ENCODE measurements at places on chromosomes 7 and 10.

DNA sequence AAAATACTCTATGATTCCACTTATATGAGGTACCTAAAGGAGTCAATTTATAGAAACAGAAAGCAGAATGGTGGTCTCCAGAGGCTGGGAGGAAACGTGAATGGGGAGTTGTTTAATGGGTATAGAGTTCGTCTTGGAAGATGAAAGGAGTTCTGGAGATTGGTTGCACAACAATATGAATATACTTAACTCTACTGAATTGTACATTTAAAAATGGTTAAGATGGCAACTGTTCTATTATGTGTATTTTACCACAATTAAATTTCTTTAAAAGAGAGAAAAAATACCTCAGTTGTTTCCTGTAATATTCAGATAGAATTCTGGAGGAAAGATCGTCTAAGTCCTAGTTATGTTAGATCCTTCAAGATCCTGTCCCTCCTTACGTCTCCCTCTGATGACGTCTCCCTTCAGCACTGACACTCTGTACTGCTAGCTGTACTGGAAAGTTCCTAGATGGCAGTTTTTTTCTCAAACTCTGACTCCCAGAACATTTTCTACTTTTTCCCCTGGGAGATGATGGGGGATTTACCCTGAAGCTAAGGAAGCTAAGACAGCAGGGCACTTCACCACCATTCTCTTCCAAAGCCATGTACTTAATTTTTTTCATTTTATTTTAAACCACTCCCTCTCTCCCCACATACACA lies 53.2 kb upstream of the CAV2 start:
- no peak for DNase-seq

DNA sequence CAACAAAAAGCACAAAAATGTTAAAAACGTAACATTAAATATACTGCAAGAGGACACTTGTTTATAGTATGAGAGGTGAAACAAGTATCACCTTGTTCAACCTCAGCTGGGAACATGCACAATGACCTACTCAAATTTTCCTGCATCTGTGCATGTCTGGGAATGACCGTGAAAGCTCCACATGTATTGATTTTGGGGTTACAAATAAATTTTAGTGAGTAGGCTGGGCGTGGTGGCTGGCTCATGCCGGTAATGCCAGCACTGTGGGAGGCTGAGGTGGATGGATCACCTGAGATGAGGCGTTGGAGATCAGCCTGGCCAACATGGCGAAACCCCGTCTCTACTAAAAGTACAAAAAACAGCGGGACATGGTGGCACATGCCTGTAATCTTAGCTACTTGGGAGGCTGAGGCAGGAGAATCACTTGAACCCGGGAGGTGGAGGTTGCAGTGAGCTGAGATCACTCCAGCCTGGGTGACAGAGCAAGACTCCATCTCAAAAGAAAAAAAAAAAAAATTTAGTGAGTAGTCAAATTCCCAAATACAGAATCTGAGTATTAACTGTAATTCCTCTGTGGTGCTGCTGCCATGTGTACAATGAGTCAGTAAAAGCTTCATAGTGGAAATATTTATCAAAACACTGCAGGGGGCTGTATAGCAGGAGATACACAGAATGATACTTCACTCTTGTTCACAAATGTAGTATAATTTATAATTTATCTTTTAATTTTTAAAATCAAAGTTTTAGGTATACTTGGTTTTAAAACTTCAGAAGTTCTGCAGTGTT lies 41.1 kb downstream of the SUGCT start:
- no peak for DNase-seq

GRCh38 chr10:86295791-86296190 lies 70.8 kb downstream of the GRID1 start:
- peak; percentile 23 for DNase-seq

GRCh38 chr7:99406557-99406956 lies 1.8 kb downstream of the PDAP1 start:
- no peak for DNase-seq

DNA sequence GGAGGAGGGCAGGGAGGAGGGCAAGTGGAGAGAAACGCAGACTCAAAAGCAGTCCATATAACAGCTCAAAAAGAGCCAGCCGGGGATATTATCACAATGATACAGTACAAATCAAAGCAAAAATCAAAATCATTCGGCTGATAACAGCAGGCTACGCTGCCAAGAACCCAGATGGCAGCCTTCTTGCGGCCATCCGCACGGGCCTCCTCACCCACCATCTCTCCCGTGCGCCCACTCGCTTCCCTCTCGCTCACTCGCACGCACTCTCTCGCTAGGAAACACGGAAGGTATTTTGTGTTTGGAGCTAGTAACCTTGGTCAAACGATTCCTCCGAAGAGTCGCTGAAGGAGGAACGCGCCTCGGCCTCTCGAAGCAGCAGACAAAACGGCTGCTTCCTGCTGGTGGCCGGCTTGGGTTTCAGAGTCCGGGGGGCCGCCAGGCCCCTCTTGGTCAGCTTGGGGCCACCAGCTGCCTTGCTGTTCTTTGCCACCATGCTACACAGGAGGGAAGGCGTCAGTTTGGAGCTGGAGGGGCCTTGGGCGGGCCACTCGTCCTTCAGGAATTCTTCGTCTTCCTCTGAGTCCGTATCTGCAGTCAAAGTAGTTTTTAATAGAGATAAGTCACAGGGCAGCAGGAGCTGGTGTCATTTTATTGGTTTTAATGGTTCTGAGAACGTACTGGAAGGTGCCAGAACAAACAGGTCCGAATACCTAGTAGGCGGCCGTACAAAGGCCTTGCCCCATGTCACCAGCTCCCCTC lies 68.9 kb downstream of the SLC29A4 start:
- no peak for DNase-seq

DNA sequence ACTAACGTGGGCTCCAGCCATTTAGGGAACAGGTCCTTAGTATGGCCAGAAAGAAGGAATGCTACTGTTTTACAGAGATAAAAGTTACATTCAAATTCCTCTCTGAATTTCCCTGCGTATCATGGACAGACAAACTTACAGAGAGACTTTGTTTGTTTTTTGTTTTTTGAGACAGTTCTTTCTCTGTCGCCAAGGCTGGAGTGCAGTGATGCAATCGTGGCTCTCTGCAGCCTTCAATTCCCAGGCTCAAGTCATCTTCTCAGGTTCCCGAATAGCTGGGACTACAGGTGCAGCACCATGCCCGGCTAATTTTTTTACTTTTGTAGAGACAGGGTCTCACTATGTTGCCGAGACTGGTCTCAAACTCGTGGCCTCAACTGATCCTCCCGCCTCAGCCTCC lies 64.5 kb upstream of the MPP7 start:
- DNase-seq = no peak

DNA sequence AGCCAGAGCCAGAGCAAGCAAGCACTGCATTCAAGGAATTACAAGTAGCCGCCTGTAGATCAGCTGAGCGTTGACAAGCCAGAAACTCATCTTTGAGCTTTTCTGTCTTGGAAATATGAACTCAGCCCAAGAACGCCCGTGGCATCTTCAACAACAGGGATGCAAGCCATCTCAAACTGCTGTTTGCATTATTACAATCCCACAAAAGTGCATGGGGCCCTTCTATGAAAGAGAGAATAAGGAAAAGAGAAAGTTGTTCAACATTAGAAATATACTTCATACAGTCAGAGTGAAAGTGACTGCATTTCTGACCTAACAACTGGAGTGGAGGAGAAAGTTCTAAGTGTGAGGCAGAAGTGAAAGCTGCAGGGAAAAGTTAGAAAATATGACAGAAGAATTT lies 6.5 kb downstream of the SGCE start:
- DNase-seq = no peak

- peak; percentile 73 for DNase-seq
Observed at GRCh38 chr10:6203331-6204062, 765 bp downstream of the PFKFB3 start.

GRCh38 chr10:76740514-76740913 lies 897.1 kb downstream of the KCNMA1 start:
- no peak for DNase-seq

GRCh38 chr7:131646203-131646602 lies 89.8 kb upstream of the PODXL start:
- DNase-seq = no peak

GRCh38 chr10:8712656-8713055 lies 658.2 kb downstream of the GATA3 start:
- DNase-seq = no peak

DNA sequence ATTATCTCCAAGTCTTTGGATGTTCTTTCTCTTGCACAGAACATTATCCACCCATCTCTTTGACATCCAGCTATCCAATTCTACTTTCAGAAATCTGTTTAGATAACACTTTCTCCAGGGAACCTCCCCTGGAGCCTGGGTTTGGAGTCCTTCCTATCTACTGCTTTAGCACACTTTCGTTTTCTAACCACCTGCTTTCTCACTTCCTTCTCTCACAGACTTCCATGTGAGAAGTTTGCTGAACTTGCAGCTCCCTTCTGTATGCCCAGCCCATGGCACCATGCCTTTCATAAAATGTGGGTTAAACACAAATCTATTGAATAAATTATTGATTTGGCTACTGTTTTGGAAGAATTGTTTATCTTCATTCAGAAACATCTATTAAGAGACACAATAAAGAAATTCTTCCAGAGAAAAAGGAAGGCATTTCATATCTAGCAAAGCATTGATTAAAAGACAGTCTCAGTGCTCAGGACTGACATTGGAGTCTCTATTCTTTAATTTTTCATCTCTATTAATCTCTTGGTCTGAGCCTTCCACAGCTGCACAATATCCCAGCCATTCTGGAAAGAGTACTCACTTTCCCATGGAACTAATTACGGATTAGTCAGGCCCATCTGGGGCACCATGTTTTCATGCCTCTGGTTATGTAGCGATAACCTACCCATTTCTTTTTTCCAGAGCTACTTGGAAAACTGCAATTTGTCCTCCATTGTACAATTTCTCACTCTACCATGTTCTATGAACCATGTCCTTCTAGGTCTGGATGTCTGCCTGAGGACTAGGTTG lies 1077.3 kb downstream of the SORCS3 start:
- no peak for DNase-seq
